A549 treated with dexamethasone at 1 μM for 4 hours (cell line): ENCODE measurements at places on chromosomes 3 and 15. TPM values are rescaled to one million over a fixed set of nuclear protein-coding genes. Genes with fewer than 3 reads are reported as not detected.

The GOLGA8S gene
- total RNA-seq, result 0.09 to 0.18 TPM (median 0.11 TPM) in 5 replicates

The RTP3 gene
- total RNA-seq, result not detected in 5 replicates

The TM6SF1 gene
- 0.06 to 0.20 TPM (median 0.12 TPM) in 5 replicates for total RNA-seq

The RPLP1 gene
- 3,352 to 4,559 TPM (median 3,693 TPM) in 5 replicates for total RNA-seq

The MINAR1 gene
- 0.41 to 0.59 TPM (median 0.53 TPM) in 5 replicates for total RNA-seq

The STX19 gene
- total RNA-seq, result not detected in 5 replicates

The INSYN1 gene
- total RNA-seq, result 2.4 to 3.5 TPM (median 2.7 TPM) in 5 replicates

The MGLL gene
- total RNA-seq, result 59.3 to 81.4 TPM (median 68.7 TPM) in 5 replicates

The PPARG gene
- 34.7 to 43.2 TPM (median 40.0 TPM) in 5 replicates for total RNA-seq

The ATP10A gene
- 6.9 to 10.8 TPM (median 9.1 TPM) in 5 replicates for total RNA-seq

The CCRL2 gene
- total RNA-seq, result 0.08 to 0.11 TPM (median 0.09 TPM) in 4 of 5 replicates, not detected in the other

The TADA3 gene
- 55.8 to 64.5 TPM (median 61.7 TPM) in 5 replicates for total RNA-seq

The GUCA1C gene
- not detected in 5 replicates for total RNA-seq

The FBXL22 gene
- total RNA-seq, result 0.14 to 0.49 TPM (median 0.27 TPM) in 5 replicates
